Inflammatory macrophage treated with lipopolysaccharide for 4 hours (primary cell): ENCODE measurements at places on chromosomes 6 and 20.

DNA sequence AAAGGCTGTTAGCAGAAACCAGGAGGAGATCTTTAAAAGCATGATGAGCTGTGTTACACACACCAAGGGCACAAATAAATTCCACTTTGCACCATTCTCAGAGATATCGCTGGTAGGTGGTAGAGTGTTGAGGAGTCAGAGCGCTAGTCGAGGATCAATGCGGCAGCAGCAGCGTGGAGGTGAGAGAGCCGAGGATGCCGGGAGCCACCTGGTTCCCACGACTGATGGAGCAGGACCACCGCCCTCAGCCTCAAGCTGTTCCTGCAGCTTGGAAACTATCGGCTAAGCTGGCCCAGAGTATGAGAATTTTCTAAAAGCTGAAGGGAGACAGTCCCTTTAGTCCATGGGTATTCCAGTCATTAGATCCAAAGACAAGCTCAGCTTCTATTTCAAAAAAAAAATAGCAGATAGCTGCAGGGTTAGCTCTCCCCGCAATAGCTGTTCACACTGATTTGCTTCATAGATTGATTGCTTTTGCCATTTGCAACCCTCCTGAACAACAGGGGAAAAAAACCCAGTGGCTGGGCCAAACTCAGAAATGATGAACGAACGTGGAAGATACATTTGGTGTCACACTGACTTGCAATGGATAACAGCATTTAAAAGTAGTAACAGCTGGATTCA is 106.2 kb downstream of the LCA5 start:
- no peak for DNase-seq

DNA sequence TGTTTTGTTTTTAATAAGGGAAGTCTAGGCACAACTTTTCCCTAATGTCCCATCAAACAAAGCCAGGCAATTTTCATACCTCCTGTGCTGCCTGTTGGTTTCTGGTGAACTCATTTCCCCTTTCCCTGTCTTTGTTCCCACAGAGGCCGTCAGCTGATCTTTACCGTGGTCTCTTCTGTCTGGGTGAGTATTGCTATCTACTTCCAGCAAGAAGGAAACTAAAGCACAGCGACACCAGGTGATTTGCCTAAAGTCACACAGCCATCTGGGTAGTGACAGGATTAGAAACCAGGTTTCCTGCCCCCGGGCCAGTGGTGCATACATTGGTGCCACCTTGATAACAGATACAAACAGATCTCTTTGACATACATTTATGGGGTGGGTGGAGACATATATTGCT is 59.6 kb downstream of the RAB44 start:
- DNase-seq: peak; percentile 74

- DNase-seq: peak; percentile 99
Measured at GRCh38 chr20:50274570-50275430, 84.2 kb downstream of the CEBPB start.

GRCh38 chr20:37479925-37480691 is 40.9 kb upstream of the NNAT start:
- DNase-seq: no peak

DNA sequence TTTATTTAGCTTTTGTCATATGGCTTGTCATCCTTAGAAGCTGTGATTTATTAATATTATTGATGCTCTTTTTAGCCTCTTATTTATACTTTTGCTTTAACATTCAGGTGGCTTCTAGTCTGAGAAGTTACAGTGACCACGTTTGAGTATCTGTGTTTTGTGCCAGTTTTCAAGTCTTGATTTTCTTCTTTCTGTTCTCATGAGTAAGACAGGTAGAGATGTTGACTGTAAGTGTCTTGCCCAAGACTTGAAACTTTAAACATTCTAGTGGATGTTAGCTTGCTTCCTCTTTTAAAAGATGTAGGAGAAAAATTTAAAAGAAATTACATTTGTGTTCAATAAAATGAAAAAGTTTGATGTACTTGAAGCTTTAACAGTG is 122.6 kb downstream of the LRRC1 start:
- DNase-seq: no peak

DNA sequence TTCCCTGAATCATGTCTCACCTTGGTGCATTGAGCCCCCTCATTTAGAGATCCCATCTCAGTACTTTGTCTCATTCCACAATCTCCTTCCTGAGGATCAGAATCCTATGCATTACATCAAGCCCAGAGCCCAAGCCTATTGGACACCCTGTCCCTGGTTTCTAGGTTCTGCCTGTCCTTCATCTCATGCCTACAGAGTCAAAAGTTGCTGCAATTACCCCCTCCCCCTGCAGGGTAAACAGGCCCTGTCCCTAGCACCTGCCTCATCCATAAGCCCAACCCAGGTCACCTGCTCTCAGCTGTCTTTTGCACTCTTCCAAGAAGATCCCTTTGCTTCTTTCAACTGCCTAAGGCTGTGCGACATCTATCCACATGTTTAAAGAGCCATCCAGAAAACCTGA is 93.9 kb downstream of the SPTLC3 start:
- DNase-seq: no peak

- no peak for DNase-seq
Measured at GRCh38 chr6:146312608-146313007, 231.0 kb upstream of the RAB32 start.

- peak; percentile 93 for DNase-seq
Measured at GRCh38 chr6:139290787-139291311, 949 bp downstream of the TXLNB start.

DNA sequence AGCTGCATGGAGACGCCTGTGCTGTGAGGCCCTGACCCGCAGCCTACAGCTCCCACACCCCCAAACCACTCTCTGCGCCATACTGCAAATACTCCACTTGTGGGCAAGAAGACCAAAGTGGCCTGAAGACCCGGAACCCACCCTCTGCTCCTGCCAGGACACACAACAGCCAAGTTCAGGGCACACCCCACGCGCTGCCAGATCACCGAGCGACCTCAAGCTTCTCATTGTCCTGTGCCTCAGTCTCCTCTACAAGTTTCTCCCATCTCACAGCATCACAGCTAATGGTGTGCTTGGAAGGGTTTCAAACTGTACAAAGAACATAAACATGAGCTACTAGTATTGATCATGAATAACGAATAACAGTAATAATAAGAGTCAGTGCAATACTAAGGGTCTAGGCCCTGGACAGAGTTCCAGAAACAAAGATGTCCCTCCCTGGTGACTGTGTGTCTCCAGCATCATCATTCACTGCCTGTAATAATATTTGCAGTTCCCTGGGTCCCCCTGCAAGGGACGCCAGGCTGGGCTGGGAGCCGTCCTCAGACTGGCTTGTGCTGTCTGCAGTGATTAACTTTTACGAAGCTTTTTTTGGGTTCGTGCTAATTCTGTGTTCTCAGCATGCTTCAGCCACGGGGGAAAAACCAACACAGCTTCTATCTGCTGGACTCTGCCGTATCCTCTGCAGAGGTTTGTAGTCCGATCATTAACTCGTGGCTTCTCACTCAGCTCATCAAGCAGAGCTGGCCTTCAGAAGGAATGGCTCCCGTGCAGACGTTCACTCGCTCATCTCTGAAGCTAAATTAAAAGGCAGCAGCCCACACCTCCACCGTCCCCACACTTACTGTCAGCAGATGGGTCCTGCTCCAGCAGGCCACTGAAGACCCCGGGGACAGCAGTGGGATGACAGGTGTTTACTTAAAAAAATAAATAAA is 81.6 kb upstream of the MPC1 start:
- DNase-seq: no peak

- DNase-seq: no peak
Measured at GRCh38 chr6:13188306-13188705, 140.0 kb downstream of the TBC1D7 start.

GRCh38 chr20:43558412-43559146 is at the start of gene SGK2:
TSS of gene SGK2 (plus strand) at chr20:43559027. CDS start at chr20:43566496, 7,469 bp downstream.
- DNase-seq: peak; percentile 6

DNA sequence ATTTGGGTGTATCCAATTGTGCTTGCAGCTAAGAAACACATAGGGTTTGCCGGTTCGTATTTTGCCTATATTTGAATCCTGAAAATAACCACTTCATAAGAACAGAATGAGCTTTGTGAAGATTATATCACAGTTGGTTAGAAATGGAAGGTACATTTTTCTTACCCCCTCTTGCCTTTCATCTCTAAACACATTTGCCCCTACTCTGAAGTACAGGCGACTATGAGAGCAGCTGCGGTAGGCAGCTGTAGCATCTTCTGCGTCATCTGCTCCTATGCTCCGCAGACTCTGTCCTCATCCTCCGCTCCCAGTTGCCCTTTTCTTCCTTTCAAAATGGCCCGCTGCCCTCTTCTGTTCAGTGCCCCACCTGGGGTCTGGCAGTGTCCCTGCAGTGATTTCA is 47.6 kb upstream of the REV3L start:
- DNase-seq: no peak

GRCh38 chr6:21521276-21521675 is 72.3 kb upstream of the SOX4 start:
- DNase-seq: no peak

DNA sequence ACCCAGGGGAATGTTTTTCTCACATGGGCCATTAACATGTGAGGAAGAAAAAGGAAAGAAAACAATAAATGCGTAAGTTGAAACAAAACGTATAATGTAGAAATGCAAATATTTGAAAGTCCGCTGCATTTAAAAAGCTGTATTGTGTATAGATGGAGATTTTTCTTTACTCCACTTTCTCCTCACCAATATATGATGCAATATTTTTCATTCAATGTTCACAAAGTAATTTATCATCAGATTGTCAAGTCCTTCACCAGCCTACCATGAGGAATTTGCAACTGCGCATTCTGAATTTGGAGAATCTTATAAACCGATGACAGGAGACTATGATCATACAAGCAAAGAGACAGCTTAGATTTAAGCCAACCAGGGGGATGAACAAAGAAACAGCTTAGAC is 69.9 kb downstream of the SOD2 start:
- DNase-seq: no peak

GRCh38 chr6:155126727-155127439 is 131.8 kb downstream of the TIAM2 start:
- DNase-seq: peak; percentile 32

- peak; percentile 27 for DNase-seq
Measured at GRCh38 chr6:15485936-15486335, 176.9 kb downstream of the DTNBP1 start.
